ENCODE measurements at places on chromosomes 4 and X.

DNA sequence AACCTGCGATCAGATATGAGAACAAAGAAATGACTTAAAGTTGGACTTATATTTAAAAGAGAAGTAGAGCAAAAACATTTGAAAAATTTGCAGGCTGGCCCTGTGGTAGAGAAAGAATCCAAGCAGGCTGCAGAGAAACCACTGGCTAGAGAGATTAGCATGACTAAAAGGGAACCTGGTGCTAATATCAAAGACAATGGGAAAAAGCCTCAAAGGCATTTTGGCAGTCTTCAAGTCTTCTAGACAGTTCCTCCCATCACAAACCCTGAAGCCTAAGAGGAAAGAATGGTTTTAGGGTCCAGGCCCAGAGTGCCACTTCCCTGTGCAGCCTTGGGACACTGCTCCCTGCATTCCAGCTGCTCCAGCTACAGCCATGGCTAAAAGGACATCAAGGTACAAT, 33.4 kb downstream of the KCTD8 start:
- no peak for DNase-seq

DNA sequence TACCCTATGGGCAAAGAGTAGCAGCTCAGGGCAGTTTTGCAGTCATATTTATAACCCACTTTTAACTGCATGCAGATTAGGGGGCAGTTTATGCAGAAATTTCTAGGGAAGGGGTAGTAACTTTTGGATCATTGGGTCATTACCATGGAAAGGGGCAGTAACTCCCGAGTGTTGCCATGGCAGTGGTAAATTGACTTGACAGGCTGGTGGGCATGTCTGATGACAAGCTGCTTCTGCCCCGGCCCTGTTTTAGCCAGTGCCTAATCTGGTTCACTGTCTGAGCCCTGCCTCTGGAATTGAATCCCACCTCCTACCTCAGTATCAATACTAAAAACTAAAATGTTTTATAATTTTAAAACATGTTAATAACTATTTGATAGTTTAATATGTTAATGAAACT, 362.1 kb upstream of the ATOH1 start:
- no peak for DNase-seq

- DNase-seq = peak; percentile 0
Measured at GRCh38 chrX:73400136-73400748, 46.6 kb upstream of the CDX4 start.

- no peak for DNase-seq
Measured at GRCh38 chrX:136048446-136048845, 63.2 kb downstream of the SLC9A6 start.

GRCh38 chr4:71029504-71029903, 36.1 kb downstream of the DCK start:
- no peak for DNase-seq

DNA sequence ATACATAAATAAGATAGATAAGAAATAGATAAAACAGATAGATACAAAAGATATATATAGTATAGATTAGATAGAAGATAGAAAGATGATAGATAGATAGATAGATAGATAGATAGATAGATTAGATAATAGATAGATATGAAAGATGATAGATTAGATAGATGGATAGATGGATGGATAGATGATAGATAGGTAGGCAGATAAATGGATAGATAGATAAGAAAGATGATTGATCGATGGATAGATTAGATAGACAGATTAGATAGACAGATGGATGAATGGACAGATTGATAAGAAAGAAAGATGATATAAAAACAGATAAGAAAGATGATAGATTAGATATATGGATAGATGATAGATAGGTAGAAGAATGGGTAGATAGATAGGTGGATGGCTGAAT, 90.3 kb downstream of the SMIM20 start:
- DNase-seq = no peak

DNA sequence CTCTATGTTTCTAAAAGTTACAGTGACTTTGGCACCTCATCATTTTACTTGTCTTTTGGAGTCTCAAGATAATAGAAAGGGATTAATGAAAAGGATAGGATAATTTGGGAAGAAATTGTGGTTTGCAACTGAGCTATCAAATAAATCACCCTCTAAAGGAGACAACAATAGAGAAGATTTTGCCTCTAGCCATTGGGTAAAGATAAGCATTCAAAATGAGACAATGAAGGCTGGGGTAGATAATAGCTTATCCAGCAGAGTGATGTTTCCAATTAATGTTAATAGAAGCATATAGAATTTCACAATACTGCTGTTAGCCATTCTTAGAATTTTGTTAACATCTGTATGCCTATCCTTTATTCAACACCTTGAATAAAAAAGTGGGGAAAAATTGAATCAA, 1177.6 kb downstream of the ADGRL3 start:
- DNase-seq = no peak

GRCh38 chr4:94428884-94429283, 22.9 kb upstream of the PDLIM5 start:
- DNase-seq = no peak

DNA sequence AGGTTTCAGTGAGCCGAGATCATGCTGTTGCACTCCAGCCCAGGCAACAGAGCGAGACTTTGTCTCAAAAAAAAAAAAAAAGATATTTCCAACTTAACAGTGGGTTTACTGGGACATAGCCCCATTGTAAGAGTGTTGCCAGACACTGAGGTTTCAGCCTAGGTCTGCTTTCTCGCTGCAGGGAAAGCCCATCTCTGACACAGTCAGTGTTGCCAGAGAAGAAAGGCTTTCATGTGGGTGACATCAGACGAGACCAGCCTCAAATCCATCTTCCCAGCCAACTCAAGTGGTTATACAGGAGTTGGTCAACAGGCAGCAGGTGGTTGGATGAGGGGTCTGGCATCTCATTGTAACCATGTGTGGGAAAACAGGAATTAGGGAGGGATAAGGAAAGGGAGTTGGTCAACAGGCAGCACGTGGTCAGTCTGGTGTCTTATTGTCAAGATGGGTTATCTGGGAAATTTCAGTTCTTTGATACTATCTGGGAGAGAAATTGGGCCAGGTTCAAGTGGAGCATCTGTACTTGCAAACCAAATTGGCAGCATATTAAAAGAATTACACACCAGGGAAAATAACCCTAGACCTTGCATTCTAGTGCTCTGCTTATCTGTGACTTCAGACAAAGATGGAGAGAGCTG, 41.1 kb downstream of the NELFA start:
- no peak for DNase-seq

DNA sequence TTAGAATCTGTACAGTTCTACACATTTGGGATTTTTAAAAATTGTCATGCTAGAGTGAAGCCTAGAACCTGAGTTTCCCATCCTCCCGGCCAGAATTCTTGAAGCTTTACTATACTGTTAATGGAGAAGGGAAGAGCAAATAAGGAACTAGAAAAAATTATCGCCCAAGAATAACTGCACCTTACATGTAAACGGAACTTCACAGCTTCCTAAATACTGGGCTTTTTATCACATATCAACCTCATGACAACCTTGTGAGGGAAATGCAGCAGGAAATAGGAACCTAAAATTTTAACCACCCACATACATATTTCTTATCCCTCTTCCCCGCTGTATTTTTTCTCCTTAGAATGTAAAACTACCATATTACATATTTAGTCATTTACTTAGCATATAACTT, 19.3 kb downstream of the ARHGEF9 start:
- DNase-seq = no peak

GRCh38 chr4:2788532-2789103, 4.3 kb upstream of the SH3BP2 start:
- DNase-seq = no peak

- no peak for DNase-seq
Measured at GRCh38 chr4:183200453-183200852, 101.4 kb downstream of the WWC2 start.

DNA sequence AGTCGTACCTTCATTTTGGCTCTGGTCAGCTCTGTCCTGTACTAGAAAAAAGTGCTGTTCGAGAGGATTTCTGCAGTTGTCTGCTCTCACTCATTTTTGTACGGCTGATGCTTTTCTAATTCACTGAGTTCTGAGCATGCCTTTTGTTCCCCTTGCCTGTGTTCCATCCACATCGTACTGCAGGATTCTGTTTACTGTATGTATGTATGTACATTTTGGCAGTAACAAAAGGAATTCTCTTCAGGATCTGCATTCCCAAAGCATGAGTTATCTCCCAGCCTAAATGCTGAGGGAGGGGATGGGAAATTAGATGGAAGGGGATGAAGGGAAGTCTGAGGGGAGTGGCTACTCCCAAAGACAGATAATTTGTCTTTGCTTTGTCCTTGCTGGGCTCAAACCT, 87.6 kb downstream of the GBA3 start:
- no peak for DNase-seq

GRCh38 chr4:185654965-185655554, 119.8 kb upstream of the PDLIM3 start:
- no peak for DNase-seq

DNA sequence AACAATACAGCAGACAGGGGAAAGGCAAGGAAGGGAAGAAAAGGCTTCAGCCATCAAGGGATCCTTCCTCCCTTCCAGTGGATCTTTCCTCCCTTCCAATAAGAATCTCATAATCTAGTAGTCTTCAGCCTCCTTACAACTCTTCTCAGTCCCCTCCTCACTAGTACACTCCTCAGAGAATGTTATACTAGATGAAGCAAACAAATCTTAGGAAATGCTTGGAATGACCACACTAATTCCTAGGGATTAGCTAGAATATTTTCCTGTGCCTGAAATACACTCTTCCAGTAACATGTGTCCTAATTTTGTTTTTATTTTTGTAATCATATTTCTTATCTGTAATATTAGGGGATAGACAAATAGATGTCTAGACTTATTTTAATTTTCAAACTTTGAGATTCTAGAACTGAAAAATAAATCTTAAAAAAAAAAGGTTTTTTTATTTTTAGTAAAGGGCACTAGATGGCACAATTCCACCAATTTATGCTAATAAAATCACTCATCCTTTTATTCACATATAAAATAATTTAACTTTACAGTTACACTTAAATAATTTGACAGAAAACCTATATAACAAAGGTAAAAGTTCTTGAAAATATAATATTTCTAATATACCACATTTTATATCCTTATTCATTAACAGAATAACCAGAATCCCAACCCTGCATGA, 7.0 kb upstream of the STPG2 start:
- DNase-seq = peak; percentile 1

- no peak for DNase-seq
Measured at GRCh38 chr4:101328063-101328602, 19.2 kb downstream of the PPP3CA start.

GRCh38 chr4:110106931-110107296, 91.5 kb downstream of the ELOVL6 start:
- DNase-seq = no peak

DNA sequence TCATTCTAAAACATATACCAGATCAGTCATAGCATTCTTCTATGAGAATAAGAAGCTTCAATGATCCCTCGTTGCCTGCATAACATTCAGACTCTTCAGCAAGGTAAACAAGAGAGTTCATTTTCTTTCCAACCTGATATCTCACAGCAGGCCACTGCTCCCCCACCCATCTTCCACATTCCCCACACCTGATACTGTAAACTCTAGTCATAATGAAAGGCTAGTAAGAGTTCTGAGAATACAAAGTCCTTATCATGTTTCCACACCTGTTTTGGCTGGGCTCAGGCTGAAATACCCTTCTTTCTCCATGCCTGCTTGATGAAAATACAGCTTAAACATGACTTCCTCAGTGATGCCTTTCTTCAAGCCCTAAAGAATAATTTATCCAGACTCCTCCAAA, 2.3 kb upstream of the AASDH start:
- no peak for DNase-seq

DNA sequence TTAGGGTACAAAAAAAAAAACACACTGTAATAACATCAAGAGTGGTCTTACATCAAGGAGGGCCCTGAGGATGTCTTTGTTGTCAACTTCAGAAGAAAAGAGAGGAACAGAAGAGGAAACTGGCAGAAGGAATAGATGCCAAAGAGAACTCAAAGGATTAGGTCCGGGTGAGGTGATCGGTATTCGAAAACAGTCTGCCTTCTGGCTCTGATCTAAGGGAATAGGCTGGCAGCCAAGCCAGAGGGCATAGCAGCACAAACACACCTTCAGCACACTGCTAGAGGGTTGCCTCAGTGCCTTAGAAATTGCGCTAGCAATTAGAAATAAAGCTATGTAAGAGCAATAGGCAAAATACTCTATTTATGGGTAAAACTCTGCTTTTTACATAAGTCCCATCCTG, 91.4 kb upstream of the TTC29 start:
- DNase-seq = no peak

GRCh38 chrX:45667666-45668065, 467.0 kb upstream of the DIPK2B start:
- DNase-seq = no peak

- no peak for DNase-seq
Measured at GRCh38 chr4:159520074-159520473, 417.2 kb downstream of the RAPGEF2 start.

DNA sequence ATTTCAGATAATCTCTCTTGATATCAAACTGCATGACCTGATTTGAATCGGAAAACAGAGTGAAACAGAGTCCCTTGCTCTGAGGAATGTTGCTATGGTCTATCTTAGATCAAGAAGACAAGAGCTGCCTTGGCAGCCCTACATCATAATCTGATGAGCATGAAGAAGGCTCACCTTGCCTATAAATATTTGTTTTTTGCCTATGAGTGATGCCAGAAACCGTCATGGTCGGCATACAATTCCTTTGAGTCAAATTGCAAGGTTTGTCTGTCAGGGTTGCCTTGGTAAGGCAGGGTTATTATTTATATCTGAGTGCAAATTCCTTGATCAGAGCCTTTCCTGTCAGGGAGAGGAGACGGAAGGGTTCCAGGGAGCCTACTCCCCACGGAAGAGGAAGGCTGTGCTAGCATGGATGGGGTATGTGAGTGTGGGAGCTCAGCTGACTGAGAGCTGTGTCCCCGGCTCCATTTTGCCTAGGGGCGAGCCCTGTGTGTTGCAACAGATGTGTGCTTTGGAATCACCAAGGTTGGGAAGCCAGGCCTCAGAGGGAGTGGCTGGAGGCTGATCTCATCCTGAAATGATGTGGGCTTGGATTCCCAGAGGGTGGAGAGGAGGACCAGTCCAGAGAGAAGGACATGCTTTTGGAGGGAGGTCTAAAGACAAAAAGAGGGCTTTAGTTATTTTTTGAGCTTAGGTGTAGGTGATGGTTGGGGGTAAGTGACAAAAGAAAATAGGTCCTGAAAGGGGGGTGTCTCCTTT, 43.6 kb downstream of the RTL9 start:
- no peak for DNase-seq

DNA sequence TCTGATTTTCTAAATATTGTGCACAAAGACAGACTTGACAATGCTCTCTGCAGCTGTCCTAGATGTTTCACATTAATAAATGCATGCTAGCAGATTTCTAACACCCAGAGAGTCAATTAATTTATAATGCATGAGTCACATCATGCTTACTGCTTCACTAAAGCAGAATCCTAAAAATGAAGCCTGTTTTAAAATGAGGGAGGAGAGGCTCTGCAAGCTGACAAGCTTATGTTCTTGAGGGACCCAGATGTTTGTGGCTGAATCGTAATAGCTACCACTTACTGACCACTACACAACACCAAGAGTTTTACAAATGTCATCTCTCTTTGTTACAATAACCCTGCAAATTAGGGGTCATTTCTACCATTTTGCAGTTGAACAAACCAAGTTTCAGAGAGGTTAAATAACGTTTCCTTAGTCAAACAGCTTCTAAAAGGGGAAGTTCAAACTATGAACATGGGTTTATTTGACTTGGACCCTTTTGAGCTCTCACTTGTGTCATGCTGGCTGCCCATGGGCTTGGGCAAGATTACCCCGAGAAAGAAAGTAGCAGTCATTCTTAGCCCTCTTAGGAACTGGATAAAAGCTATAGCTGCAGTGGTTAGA, 262.7 kb upstream of the ETNPPL start:
- DNase-seq = no peak

- no peak for DNase-seq
Measured at GRCh38 chr4:25861280-25861950, 1.4 kb downstream of the SEL1L3 start.
